WTC11 (cell line): ENCODE measurements at places on chromosomes 5 and 9. TPM values are rescaled to one million over a fixed set of nuclear protein-coding genes. Genes with fewer than 3 reads are reported as not detected.

Gene C9orf40
- total RNA-seq = 10.3 to 15.5 TPM (median 14.1 TPM) in 3 replicates

Gene TXNDC8
- total RNA-seq = not detected in 3 replicates

Gene IFNB1
- not detected in 3 replicates for total RNA-seq

Gene AHRR
- 4.5 to 9.7 TPM (median 7.0 TPM) in 3 replicates for total RNA-seq

Gene PRKAA1
- 27.9 to 31.2 TPM (median 30.2 TPM) in 3 replicates for total RNA-seq

Gene LCN15
- total RNA-seq = 0.52 to 1.0 TPM (median 0.96 TPM) in 3 replicates

Gene GADD45G
- 10.6 to 13.9 TPM (median 13.5 TPM) in 3 replicates for total RNA-seq
